PC-9 (cell line): ENCODE measurements at places on chromosomes 7 and 10. TPM values are rescaled to one million over a fixed set of nuclear protein-coding genes. Genes with fewer than 3 reads are reported as not detected.
A peak's percentile ranks its signal among the peaks of the same experiment; 100 is the strongest.

GRCh38 chr7:11196143-11196542 lies 222.5 kb downstream of the PHF14 start:
- H3K4me3 ChIP-seq = no peak overlapping the region
- no peaks in the 10 kb centered on the region for H3K4me1 ChIP-seq
- no peaks in the 10 kb centered on the region for H3K27me3 ChIP-seq
- no peak overlapping the region for H3K27ac ChIP-seq
- no peaks in the 10 kb centered on the region for H3K36me3 ChIP-seq
- DNase-seq = no peak

GRCh38 chr10:26474026-26474425 lies 35.9 kb downstream of the APBB1IP start:
- H3K4me3 ChIP-seq = no peak overlapping the region
- no peaks in the 10 kb centered on the region for H3K27me3 ChIP-seq
- no peaks in the 10 kb centered on the region for H3K36me3 ChIP-seq
- H3K4me1 ChIP-seq = no peaks in the 10 kb centered on the region
- DNase-seq = no peak
- no peak overlapping the region for H3K27ac ChIP-seq

GRCh38 chr7:100489824-100490223 lies 6.1 kb downstream of the NYAP1 start:
- H3K4me1 ChIP-seq = no peaks in the 10 kb centered on the region
- no peak overlapping the region for H3K4me3 ChIP-seq
- DNase-seq = peak; percentile 63
- H3K27me3 ChIP-seq = no peaks in the 10 kb centered on the region

DNA sequence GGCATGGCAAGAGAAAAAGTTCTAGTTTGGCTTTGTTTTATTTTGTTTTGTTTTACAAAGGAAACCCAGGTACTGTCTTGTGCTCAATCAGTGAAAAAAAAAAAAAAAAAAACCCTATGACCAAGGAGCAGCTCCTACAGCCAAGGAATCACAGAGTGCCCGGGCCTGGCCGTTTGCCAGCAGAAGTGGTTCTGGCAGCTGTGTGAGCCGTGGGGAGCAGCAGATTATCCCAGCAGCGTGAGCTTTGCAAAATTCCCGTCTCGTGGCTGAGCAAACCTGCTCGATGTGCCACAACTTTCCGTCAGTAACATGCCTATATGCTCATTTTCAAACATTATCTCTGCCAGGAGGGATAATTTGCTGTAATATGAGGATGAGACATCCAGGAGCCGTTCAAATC lies 293.7 kb downstream of the POU6F2 start:
- no peaks in the 10 kb centered on the region for H3K36me3 ChIP-seq
- H3K4me1 ChIP-seq = no peaks in the 10 kb centered on the region
- DNase-seq = no peak
- no peak overlapping the region for H3K4me3 ChIP-seq
- H3K27ac ChIP-seq = no peak overlapping the region

GRCh38 chr10:70440296-70441160 lies 953 bp downstream of the NODAL start:
- no peaks in the 10 kb centered on the region for H3K4me1 ChIP-seq
- no peak for DNase-seq
- H3K27me3 ChIP-seq = peaks cover 16% of the 10 kb centered on the region

DNA sequence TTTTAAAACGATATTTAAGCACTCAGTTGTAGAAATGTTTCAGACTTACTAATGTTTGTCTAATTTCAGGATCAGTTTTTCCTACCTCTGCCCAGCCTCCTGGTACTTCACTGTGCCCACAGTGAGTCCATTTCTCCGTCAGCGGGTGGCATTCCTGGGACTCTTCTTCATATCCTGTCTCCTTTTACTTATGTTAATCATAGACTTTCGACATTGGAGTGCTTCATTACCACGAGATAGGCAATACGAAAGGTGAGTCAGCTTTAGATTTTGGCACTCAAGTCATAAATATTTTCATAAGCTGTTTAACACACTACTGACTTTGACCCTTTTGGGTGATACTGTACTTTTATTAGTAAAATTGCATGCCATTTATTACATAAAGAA lies 2.1 kb downstream of the ENTPD7 start:
- peak overlapping the region; percentile 59 for H3K27ac ChIP-seq
- H3K4me1 ChIP-seq = peaks cover 39% of the 10 kb centered on the region
- H3K27me3 ChIP-seq = no peaks in the 10 kb centered on the region
- no peaks in the 10 kb centered on the region for H3K36me3 ChIP-seq
- peak overlapping the region; percentile 44; the same call in 1 of the 2 replicates for H3K4me3 ChIP-seq
- peak; percentile 9 for DNase-seq

DNA sequence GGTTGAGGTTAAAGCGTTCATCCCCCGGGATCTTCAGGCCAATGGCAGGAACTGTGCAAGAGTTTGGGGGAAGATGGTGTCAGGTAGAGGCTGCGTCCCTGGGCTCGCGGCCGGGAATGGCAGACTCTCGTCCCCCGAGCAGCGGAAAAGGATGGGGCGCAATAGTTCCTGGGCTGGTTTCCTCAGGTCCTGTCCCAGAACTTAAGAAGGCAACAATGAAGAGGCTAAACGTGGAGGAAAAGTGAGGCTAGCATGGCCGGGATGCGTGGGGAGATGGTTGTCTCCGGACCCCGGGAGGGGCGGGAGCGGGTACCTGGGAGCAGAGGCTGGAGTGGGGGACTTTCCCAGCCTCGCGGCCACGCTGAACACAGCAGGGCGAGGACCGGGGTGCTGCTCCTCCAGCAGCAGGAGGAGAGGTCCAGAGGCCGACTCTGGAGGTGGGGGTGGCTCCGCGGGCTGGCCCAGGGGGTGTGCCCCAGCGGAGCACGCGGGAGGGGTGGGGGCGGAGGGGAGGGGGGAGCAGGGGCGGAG lies 882 bp downstream of the IRF5 start:
- H3K27me3 ChIP-seq = peaks cover 13% of the 10 kb centered on the region
- H3K27ac ChIP-seq = no peak overlapping the region
- H3K4me3 ChIP-seq = peak overlapping the region; percentile 69
- H3K36me3 ChIP-seq = no peaks in the 10 kb centered on the region
- H3K4me1 ChIP-seq = no peaks in the 10 kb centered on the region

DNA sequence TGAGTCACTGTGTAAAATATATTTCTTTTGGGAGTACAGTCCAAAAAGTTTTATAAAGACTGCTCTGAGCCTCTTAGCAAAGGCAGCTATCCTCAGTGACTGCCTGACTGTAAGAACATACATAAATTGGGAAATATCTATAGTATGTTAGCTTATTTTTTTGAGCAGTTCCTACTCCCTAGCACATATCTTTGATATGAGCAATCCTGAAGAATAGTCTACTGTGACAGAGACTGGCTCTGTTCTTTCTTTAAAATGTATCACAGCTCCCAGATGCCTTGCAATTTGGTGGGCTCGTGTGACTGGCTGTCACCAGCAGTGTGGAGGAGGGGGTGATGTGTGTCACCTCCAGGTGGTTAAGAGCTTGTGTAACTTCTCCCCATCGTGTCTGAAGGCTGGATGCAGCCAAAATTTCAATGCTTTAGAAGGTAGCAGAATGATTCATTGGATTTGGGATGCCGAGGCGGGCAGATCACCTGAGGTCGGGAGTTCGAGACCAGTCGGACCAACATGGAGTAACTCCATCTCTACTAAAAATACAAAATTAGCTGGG lies 47.9 kb downstream of the MTERF1 start:
- H3K27ac ChIP-seq = no peak overlapping the region
- DNase-seq = no peak
- no peaks in the 10 kb centered on the region for H3K36me3 ChIP-seq
- H3K27me3 ChIP-seq = no peaks in the 10 kb centered on the region
- H3K4me1 ChIP-seq = no peaks in the 10 kb centered on the region; the same call in 1 of the 2 replicates

DNA sequence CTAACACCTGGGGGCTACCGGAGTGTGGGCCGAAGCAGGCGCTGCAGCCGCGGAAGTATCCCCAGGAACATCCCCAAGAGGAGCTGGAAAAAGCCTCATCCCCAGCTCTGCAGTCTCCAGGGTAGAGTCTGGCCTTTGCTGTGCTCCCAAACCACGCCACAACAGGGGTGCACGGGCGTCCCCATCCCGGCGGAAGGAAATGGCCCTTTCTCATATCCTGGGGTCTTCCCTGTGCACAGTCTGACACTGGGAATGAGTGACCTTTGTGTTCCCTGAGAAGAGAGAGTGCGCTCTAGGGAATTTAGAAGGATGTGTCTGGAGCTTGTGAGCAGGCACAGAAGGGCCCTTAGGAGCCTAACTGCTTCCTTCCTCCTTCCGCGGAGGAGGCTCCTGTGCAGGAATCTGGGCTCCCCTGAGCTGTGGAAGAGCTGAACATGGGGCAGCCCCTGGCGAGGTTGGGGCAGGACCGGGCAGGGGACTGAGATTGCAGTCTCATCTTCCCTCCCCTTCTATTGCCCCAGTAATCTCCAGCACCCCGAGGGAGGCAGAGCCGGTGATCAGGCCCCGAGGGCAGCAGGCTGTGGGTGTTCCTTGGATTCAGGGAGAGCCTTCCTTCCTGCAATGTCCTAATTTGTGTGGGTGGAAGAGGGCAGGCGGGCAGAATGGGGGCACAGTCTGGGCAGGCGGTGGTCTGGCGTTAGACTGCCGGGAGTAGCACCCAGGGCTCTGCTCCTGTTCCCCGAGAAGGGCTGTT lies 1.3 kb downstream of the REPIN1 start:
- no peak for DNase-seq
- peaks cover 23% of the 10 kb centered on the region for H3K36me3 ChIP-seq
- peak overlapping the region; percentile 94 for H3K4me3 ChIP-seq
- peaks cover 37% of the 10 kb centered on the region for H3K4me1 ChIP-seq
- peak overlapping the region; percentile 97 for H3K27ac ChIP-seq
- no peaks in the 10 kb centered on the region for H3K27me3 ChIP-seq

DNA sequence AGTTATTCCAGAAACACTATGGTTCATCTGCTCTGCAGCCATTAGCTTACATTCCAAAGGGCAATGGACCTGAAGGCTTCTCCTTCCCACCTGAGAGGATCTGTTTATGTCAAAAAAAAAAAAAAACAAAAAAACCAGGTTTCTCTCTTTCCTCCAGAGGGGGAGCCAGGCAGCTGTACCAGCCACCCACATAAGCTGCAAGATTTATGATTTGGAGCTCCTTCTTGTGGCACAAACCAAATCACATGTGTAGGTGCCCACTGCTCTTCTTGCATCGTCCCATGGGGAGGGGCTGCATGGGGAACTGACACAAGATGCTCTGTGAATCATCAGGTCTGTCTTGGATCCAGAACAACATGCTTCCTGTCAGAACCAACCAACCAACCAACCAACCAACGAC lies 231.6 kb upstream of the IGFBP3 start:
- H3K27ac ChIP-seq = peak overlapping the region; percentile 91
- no peaks in the 10 kb centered on the region for H3K27me3 ChIP-seq
- no peaks in the 10 kb centered on the region for H3K36me3 ChIP-seq
- DNase-seq = peak; percentile 56
- H3K4me1 ChIP-seq = peaks cover 37% of the 10 kb centered on the region

DNA sequence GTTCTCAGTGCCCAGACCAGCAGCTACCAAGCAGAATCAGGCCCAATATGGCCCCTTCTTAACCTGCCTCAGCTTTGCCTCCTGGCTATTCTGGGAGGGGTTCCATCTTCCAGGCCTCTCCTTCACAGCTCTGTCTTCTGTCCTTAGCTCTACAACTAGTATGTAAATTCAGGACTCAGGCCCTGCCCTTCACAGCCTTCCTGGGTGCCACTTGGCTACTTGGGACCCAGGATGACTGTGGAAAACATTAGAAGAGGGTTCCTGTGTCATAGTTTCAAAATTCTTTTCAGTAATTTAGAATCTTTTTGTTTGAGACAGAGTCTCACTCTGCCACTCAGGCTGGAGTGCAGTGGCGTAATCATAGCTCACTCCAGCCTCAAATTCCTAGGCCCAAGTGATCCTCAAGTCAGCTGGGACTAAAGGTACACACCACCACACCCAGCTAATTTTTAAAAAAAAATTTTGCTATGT lies 33.2 kb upstream of the PAPSS2 start:
- no peaks in the 10 kb centered on the region for H3K36me3 ChIP-seq
- DNase-seq = no peak
- no peaks in the 10 kb centered on the region for H3K27me3 ChIP-seq
- H3K27ac ChIP-seq = no peak overlapping the region
- H3K4me3 ChIP-seq = no peak overlapping the region
- no peaks in the 10 kb centered on the region for H3K4me1 ChIP-seq

GRCh38 chr7:105675934-105676371 lies 94.7 kb upstream of the EFCAB10 start:
- H3K27ac ChIP-seq = no peak overlapping the region
- H3K36me3 ChIP-seq = no peaks in the 10 kb centered on the region
- no peaks in the 10 kb centered on the region for H3K27me3 ChIP-seq
- no peak for DNase-seq
- peaks cover 18% of the 10 kb centered on the region for H3K4me1 ChIP-seq

DNA sequence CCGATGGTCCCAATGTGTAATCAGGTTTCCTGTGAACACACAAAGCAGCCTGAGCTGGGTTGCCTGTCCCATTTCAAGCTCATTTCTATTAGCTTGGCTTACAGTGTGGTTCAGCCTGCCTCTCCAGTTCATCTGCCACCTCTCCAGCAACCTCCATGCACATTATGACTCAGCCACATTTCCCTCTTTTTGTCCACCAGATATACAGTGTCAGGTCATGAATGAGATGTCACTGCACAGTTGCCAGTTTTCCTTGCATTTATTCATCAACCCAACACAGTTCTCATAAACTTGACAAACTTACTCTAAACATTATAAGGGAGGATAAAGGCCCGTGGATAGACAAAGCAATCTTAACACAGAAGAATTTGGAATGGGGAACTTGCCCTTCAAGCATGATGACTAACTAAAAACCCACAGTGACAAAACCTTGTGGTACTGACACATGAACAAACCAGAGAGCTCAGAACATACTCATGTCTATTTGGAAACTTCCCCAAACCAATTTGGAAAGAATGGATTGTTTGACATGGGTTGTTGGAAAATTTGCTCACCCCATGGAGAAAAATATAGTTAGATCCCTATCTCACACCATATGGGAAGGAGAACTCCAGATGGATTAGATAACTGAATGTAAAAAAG lies 2.5 kb upstream of the CFAP58 start:
- no peaks in the 10 kb centered on the region for H3K36me3 ChIP-seq
- peaks cover 3% of the 10 kb centered on the region; the same call in 1 of the 2 replicates for H3K27me3 ChIP-seq
- peak overlapping the region; percentile 12; the same call in 1 of the 2 replicates for H3K27ac ChIP-seq

DNA sequence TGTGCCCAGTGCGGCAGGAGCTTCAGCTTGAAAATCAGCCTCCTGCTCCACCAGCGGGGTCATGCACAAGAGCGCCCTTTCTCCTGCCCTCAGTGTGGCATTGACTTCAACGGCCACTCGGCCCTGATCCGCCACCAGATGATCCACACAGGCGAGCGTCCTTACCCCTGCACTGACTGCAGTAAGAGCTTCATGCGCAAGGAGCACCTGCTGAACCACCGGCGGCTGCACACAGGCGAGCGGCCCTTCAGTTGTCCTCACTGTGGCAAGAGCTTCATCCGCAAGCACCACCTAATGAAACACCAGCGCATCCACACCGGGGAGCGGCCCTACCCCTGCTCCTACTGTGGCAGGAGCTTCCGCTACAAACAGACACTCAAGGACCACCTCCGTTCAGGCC lies 16.1 kb upstream of the ZNF282 start:
- H3K36me3 ChIP-seq = peaks cover 16% of the 10 kb centered on the region
- H3K27me3 ChIP-seq = no peaks in the 10 kb centered on the region
- H3K4me3 ChIP-seq = no peak overlapping the region
- no peak overlapping the region for H3K27ac ChIP-seq
- no peak for DNase-seq

GRCh38 chr7:44390701-44391100 lies 65.3 kb upstream of the CAMK2B start:
- no peak for DNase-seq
- no peaks in the 10 kb centered on the region for H3K27me3 ChIP-seq
- H3K36me3 ChIP-seq = peaks cover 13% of the 10 kb centered on the region

The KLF14 gene
- total RNA-seq = not detected in 2 replicates

The NHLRC2 gene
- total RNA-seq = 22.5 and 22.8 TPM in 2 replicates

The RAPGEF5 gene
- 16.4 and 16.6 TPM in 2 replicates for total RNA-seq

The SRRM3 gene
- total RNA-seq = 0.74 and 1.2 TPM in 2 replicates

The GDF2 gene
- total RNA-seq = not detected in 2 replicates

The TMEM184A gene
- total RNA-seq = 21.4 TPM in 2 replicates
